Fibroblast of upper back skin (primary cell): ENCODE measurements at places on chromosomes 6 and 20.

- peak; percentile 46 for DNase-seq
Measured at GRCh38 chr6:24283043-24283985, 74.5 kb downstream of the DCDC2 start.

- no peak for DNase-seq
Measured at GRCh38 chr20:60725311-60725906, 526.7 kb upstream of the CDH4 start.

GRCh38 chr6:32086661-32087573, 22.2 kb downstream of the TNXB start:
- DNase-seq: peak; percentile 73

DNA sequence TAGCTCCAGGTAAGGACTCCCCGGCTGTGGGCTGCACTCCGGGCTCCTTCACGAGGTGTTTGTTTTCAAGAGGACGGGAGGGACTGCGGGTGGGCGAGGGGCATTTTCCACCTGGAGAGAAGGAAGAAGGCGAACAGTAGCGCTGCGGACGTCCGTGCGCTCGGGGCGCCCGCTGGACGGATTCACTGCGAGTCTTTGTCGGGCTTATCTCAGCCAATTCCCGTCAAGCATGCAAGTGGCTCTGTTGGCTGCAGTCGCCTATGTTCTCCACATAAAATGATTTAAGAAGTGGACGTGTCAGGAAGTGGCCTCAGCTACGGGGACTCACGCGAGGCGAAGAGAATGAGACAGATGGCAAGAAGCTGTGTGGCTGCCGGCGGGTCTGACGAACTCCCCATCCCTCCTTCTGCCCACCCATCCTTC, 332 bp downstream of the GRIK2 start:
- DNase-seq: peak; percentile 26

DNA sequence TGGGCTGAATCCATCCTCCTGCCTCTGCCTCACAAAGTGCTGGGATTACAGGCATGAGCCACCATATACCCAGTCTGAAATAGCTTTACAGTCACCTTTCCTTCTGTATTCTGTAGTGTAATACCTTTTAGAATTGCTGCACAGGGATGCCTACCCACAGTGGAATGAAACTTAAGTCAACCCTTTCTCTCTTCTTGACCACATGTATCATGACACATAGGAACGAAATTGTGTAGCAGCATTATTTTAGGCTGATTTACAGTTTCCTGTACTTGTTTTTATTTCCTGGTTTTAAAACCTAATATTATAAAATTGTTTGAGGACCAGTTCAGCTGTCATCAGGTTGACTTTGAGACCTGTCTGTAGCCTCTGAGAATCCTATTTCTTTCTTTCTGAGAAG, 297.8 kb downstream of the ZFAND3 start:
- peak; percentile 38 for DNase-seq

DNA sequence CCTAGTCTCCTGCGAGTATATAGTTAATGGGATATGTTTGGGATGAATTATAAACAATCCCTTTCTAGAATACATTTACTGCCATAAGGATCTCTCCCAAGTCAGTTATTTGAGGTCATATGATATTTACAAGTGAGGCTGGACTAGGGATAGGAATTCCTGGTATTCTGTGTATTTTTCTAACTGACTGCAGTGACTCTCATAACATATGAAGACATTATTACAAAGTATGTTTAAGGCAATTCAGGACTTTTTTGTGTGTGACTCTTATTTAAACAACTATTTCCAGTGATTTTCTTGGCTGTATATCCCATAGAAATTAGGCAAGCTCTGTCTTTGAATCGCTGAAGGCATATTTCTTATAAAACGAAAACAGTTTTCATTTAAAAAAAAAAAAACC, 18.4 kb upstream of the TNFAIP3 start:
- DNase-seq: peak; percentile 76

DNA sequence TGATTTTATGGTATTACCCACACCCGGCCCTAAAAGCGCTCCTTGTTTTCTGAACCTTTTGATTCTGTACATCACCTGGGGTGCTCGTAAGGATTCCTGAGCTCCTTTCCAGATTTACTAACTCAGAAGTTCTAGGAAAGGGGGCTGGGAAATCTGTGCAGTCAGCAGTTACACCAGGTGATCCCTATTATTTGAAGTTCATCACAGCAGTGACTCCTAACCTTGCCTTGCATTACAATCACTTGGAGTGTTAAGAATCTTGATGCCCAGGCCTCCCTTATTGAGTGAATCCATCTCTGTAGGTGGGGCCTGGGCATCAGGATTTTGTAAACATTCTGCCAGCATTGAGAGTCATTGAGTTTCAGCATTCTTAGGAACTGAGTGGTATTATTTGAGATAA, 44.7 kb downstream of the BMP6 start:
- DNase-seq: no peak
